ENCODE measurements at places on chromosomes 3 and 15.

- DNase-seq = no peak
Observed at GRCh38 chr3:97969541-97969940, 2.7 kb downstream of the RIOX2 start.

- no peak for DNase-seq
Observed at GRCh38 chr3:58084788-58085543, 76.7 kb downstream of the FLNB start.

GRCh38 chr3:45992821-45993221 lies 2.8 kb downstream of the FYCO1 start:
- no peak for DNase-seq

GRCh38 chr15:101479342-101479845 lies 10.1 kb downstream of the PCSK6 start:
- no peak for DNase-seq

DNA sequence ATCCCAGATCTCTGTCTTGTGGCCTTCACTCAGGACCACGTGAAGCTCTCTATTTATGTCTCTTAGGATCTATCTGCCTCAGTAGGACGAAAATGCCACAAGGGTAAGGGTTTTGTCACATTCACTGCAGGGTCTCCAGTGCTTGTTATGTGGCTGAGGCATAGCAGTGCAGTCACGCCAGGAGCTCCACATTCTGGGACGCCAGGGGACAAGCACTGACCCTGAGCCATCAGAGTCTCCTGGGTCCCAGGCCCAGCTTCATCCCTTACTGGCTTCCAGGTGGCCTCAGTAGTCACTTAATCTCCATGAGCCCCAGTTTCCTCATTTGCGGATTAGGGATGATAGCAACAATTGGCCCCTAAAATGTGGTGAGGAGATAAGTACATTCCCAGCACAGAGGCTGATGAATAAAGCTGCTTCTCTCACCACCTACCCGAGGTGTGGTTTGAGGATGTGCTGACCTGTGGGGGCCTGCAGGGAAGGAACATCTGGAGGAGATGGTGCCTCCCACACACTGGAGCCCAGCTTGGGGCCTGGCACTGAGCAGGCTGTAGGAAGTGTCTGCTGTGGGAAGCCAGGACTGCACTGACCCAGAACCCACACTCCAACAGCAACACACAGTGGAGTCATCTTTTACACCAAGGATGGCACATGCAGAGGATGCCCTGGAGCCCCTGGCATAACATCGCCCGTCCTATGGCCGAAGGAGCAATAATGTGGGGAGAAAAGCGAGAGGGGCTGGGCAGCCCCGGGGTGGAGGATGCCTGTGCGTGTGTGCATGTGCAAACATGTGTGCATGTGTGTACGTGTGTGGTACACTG lies 93.2 kb upstream of the IQSEC1 start:
- no peak for DNase-seq

- DNase-seq = no peak
Observed at GRCh38 chr3:156655819-156656550, 18.4 kb upstream of the TIPARP start.

DNA sequence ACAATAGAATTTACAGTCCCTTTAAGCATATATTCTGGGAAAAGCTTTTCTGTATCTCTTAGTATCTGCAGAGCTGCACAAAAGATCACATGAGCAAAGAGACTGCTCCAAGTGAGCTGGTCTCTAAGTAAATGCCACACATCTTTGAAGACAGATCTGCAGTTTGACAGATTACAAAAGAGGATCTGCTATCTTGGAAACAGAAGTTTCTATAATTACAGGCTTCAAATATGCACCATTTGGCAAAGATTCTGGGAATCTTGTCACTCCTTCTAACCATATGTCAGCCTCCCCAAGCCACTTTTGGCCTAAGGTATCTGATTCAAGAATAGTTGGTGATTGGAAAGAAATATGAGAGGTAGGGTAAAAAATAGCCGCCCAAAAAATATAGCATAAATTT lies 9.6 kb upstream of the CFAP44 start:
- no peak for DNase-seq

GRCh38 chr15:57625703-57626448 lies 34.2 kb downstream of the MYZAP start:
- no peak for DNase-seq

- DNase-seq = no peak
Observed at GRCh38 chr3:69764121-69764741, 25.0 kb downstream of the MITF start.

- no peak for DNase-seq
Observed at GRCh38 chr3:138113326-138113725, 2.1 kb downstream of the DZIP1L start.

- no peak for DNase-seq
Observed at GRCh38 chr15:100332721-100333120, 9.1 kb downstream of the ADAMTS17 start.

DNA sequence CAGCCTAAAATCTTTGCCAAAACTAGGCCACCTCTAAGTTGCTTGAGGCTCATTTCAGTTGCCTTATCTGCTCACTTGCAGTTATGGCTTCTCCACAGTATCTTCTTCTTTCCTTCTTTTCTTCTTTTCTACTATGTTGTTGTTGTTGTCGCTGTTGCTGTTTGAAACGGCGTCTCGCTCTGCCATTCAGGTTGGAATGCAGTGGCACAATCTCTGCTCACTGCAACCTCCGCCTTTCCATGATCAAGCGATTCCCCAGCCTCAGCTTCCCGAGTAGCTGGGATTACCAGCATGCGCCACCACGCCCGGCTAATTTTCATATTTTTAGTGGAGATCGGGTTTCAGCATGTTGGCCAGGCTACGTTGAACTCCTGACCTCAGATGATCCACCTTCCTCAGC lies 210.8 kb upstream of the NR2F2 start:
- no peak for DNase-seq

DNA sequence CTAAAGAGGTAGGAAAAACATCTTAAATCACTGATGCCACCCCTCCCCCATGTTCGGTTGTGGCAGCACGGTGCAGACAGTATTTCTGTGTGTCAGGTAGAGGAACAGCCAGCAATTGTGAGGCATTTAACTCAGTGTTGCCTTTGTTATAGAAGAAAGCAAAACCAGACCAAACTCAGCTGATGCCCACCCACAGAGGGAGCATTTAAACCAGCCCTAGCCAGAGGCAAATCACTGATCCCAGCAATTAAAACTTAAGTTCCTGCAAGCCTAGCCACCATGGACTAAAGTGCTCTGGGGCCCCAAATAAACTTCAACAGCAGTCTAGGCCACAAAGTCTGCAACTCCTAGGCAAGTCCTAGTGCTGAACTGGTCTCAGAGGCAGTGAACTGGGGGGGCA lies 94.5 kb downstream of the CFAP20DC start:
- DNase-seq = no peak

DNA sequence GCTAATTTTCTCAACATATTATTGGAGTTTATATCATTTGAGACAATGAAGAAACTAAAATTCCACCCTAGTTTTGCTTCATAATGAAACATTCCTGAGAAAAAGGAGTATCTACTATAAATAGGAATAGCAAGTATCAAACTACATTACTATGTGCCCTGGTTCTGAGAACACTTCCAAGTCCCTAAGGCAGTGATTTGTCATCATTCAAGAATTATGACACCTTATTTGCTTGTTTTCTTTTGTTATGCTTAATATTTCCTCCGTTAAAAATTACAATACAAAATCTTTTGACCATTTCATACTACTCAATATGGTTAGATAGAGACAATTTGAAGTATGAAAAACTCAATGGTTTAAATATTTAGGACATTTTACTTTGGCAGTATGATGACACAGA lies 707.8 kb upstream of the GOLIM4 start:
- DNase-seq = no peak

DNA sequence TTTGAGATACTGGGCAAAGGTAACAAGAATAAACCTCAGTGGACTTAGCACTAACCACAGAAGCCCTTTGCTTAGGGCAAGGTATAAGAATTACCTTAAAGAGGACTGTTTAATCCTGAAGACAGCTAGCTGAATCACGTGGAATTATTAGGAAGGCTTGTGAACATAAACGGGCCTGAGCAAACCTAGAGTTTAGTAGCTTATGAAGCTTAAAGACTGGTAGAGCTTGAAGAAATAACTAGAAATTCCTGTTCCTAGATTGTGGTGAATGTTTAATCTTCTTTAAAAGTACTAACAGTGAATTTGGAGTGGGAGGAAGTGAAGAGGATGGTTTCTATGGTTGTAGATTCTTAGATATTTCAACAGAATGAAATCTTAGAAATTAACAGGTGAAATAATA lies 428.9 kb upstream of the THRB start:
- no peak for DNase-seq

DNA sequence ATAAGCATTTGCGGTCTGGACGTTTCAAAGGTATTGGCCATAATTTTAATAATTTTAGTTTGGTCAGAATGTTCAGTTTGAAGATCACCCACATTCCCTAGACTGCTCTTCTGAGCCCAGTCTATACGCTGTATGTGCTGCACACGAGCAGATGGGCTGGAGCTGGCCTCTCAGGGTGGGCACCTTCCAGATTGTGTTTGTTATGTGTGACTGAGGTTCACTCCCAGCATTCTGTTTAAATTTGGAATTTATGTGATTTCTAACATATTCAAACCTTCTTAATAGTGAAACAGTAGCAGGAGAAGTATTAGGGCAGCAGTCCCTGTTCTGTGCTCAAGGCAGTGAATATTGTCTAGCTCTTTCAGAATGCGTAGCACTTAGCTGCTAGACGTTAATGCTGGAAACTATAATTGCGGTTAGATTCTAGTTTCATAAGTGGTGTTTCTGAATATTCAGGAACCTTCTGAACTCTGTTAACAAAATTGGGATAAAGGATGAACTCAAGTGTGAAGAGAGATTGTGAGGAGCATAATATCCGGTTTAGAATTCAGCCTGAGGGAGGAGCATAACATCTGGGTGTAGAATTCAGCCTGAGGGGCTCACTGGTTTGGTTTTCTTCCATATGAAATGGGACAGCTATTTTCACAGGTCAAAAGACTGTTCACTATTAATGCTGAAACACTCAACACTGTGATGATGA lies 68.6 kb upstream of the RPL35A start:
- no peak for DNase-seq

GRCh38 chr3:151393146-151393830 lies 8.7 kb upstream of the P2RY12 start:
- no peak for DNase-seq

- DNase-seq = no peak
Observed at GRCh38 chr15:71549091-71549490, 261.3 kb upstream of the NR2E3 start.

DNA sequence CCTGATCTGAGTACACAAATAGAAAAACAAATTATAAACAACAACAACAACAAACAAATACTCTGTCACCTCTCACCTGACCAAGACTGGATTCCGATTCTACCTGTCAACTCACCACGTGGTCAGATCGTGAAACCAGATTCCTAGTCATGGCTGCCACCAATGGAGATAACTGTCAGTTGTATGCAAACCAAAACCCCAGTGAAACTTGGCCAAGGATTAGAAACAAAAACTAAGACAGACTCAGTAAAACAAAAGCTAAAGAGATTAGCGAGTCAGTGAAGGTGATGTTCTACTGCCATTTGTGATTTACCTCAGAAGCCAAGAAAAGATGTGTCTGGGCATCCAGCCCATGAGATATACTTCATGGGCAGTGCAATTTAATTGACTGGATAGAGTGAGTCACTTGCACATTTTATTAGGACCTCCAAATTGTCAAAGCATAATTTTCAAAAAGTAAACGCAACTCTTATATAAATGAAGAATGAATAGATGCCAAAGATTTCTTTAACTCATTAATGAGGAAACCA lies 31.1 kb downstream of the PHLDB2 start:
- DNase-seq = no peak

GRCh38 chr15:83892498-83892897 lies 238.6 kb downstream of the ADAMTSL3 start:
- DNase-seq = no peak

DNA sequence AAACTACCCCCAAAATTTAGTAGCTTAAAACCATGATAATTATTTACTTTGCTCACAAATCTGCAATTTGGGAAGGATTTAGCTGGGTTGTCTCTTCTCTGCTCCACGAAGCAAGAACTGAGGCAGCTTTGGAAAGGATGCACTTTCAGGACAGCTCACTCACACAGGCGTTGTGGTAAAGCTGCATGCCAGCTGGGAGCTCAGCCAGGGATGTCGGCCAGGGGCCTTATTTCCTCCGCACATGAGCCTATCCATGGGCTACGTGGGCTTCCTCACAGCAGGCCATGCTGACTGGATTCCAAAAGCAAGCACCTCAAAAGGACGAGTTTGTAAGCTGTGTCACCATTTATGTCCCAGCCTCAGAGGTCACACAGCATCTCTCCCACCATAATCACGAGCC lies 301.3 kb upstream of the IGF1R start:
- DNase-seq = no peak

- DNase-seq = no peak
Observed at GRCh38 chr15:88741671-88742070, 61.6 kb upstream of the ACAN start.

- DNase-seq = no peak
Observed at GRCh38 chr3:13615019-13615528, 66.1 kb downstream of the FBLN2 start.

GRCh38 chr3:119236756-119237155 lies 3.9 kb downstream of the B4GALT4 start:
- DNase-seq = no peak

GRCh38 chr15:80071652-80072051 lies 12.2 kb downstream of the ZFAND6 start:
- DNase-seq = no peak

GRCh38 chr3:175258763-175259162 lies 399.6 kb downstream of the NAALADL2 start:
- DNase-seq = no peak

DNA sequence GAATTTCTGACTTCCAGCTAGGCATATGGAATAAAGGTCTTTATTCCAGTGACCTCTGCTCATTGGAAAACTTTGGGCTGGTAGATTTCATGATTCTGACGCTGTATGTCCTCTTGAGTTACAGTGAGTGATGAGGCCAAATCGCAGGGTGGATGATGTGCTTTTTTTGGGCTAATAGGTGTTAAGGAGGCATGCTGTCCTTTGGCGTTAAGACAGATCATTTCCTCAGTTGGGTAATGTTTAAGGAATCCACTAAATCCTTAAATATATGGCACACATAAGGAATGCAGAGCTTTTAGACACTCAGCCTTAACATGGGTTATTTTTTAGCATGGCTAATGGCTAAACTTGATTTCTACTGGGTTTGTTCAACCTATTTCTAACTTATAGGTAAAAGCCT lies 87.9 kb downstream of the LPP start:
- no peak for DNase-seq

DNA sequence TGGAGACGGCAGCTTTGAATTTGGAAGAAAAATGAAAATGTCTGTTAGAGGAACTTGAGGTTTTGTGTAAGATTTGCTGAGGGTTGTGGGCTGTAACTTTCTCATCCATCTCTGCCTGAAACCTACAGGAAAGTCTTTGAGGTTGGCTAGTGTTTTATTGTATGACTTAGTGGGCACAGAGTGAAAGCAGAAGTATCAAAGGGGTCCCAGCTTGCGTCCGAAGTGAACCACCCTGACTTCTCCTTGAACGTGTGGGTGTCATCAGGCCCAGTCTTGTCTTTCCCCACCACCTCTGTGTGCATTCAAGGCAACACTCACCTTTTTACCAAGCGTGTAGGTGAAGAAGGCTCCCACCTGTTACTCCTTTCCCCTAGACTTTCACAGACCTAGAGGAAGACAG lies 682.1 kb upstream of the CFAP20DC start:
- no peak for DNase-seq

GRCh38 chr3:157543501-157544035 lies 40.4 kb upstream of the VEPH1 start:
- no peak for DNase-seq
